ENCODE measurements at places on chromosomes 12 and 14. TPM values are rescaled to one million over a fixed set of nuclear protein-coding genes. Genes with fewer than 3 reads are reported as not detected.

Gene ASIC1
- total RNA-seq: 0.35 TPM

Gene PMEL
- total RNA-seq: 0.92 TPM

Gene CLEC2B
- 2.9 TPM for total RNA-seq

- no peak overlapping the region for H3K4me3 ChIP-seq
- no peak for DNase-seq
- H3K27ac ChIP-seq: no peak overlapping the region
Measured at GRCh38 chr14:99300190-99300589, 28.2 kb upstream of the BCL11B start.

DNA sequence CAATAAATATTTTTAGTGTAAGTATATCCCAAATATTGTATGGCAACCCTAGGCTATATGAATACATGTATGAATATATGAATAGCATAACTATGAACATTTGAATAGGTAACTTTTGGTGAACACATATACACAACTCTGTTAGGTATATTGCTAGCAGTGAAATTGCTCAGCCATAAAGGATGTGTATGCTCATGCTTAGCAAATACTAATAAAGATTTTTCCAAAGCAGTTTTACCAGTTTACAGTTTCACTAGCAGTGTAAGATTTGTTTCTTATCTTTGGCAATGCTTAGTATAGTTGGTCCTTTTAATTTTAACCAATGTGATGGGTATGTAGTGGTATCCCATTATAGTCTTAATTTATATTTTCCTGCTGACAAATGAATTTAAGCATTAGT is 5.3 kb upstream of the DAAM1 start:
- H3K4me1 ChIP-seq: peaks cover 8% of the 10 kb centered on the region
- no peak overlapping the region for H3K27ac ChIP-seq
- H3K36me3 ChIP-seq: no peaks in the 10 kb centered on the region

- H3K27ac ChIP-seq: no peak overlapping the region
- no peak for DNase-seq
- no peaks in the 10 kb centered on the region for H3K27me3 ChIP-seq
- peaks cover 15% of the 10 kb centered on the region for H3K4me1 ChIP-seq
- no peaks in the 10 kb centered on the region for H3K36me3 ChIP-seq
- no peak overlapping the region for H3K4me3 ChIP-seq
Measured at GRCh38 chr14:66137081-66137480, 349.1 kb upstream of the CCDC196 start.

All from heart right ventricle (tissue), 16 donors.